ENCODE measurements at places on chromosomes 5 and 9.

DNA sequence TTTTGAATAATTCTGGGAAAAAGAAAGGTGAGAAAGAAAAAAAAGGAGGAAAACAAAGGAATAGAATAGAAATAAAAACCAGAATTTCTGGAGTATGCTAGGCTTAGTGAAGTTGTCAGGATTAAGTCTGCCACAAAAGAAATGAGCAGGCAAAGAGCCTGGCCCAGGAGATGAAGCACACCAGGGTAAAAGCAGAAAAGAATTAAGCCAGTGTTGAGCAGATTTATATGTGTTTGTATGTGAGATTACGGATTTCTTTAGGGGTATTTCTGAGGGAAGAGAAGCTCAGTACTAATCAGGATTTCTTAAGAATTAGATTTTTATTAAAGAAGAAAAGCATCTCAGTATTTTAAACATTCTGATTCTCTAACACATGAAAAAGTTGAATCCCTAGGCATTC is 74.5 kb downstream of the MRPS27 start:
- DNase-seq = no peak

DNA sequence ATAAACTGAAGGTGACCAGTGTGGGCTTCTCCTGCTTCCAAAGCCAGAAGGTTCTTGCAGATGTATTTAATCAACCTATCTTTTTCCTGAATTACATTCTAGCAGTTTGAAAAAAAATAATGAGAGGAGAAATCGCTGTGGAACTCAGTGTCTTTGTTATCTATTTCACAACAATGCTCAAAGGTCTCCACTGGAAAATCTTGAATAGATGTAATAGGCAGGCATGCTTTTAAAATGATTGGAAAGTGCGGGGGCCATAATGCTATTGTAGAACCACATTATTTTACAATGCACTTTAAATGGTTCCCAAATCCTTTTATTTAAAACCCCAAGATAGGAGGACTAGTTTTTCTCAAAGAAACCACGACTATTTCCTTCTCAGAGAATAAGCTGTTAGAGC is 23.3 kb downstream of the ENC1 start:
- DNase-seq = no peak

- no peak for DNase-seq
Measured at GRCh38 chr5:153350175-153350883, 140.1 kb upstream of the GRIA1 start.

GRCh38 chr9:7298123-7298522 is 501.5 kb downstream of the DMAC1 start:
- peak; percentile 68 for DNase-seq

DNA sequence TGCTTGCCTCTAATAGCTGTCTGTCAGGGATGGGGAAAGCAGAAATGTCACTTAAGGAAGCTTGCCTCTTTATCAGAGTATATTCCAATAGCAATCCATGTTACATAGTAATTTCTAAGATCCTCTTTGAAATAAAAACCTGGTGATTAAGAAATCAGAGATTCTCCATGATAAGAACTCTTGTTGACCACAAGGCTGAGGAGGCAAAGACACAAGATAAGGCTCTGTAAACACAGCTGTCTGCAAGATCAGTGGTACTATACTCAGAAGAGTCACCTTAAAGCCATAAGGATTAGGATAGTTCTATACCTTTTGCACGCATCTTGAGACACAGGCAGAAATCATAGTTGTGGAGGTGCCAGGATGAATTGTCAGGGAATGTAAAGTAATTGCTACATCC is 40.3 kb downstream of the HEXB start:
- no peak for DNase-seq

- no peak for DNase-seq
Measured at GRCh38 chr9:4890242-4890641, 94.8 kb upstream of the JAK2 start.

All from activated CD4-positive, alpha-beta T cell treated with anti-CD3 and anti-CD28 coated beads, Interleukin-2, Interleukin-4, amounts not matched to agents 100 ng/mL and 50 ng/mL, durations not matched to agents 16 hours and 8 hours (primary cell).